Amniotic stem cell (primary cell): ENCODE measurements at places on chromosomes 6 and 20.

DNA sequence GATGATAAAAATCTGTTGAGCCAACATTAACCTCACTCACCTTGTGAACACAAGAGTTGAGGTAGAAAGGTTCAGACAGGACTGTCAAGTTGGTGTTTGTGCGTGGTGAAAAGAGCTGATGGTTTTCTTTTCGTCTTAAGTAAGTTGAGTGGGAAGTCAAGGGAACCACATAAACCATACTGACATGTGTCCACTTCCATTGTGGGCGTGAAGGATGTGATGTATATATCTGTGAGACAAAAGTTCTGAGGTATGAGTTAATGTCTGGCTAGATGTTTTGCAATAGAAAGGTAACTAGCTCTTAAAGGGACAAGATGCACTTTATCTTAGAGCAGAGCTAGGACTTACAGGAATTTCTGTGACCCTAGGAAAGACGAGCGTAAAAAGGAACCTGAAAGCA is 1272.1 kb upstream of the ADGRB3 start:
- no peak for DNase-seq

DNA sequence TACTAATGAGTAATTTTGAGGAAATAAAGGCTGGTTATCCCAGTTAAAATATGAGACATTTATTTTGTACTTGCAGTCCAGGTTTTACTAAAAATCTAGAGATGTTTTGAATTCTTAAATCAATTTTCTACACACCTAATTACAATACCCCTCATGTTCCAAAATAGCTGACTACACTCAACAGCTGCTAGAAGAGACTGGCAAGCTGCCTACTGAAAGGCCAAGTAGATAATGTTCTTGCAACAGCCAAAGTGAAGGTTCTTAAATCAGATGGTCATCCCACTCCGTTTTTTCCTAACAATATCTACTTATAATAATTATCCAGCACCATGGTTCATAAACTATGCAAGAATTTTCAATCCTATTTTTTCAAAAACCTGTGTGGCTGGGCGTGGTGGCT is 69.0 kb downstream of the DTNBP1 start:
- no peak for DNase-seq

- DNase-seq, result peak; percentile 73
Measured at GRCh38 chr6:100633096-100633777, 168.5 kb upstream of the SIM1 start.

DNA sequence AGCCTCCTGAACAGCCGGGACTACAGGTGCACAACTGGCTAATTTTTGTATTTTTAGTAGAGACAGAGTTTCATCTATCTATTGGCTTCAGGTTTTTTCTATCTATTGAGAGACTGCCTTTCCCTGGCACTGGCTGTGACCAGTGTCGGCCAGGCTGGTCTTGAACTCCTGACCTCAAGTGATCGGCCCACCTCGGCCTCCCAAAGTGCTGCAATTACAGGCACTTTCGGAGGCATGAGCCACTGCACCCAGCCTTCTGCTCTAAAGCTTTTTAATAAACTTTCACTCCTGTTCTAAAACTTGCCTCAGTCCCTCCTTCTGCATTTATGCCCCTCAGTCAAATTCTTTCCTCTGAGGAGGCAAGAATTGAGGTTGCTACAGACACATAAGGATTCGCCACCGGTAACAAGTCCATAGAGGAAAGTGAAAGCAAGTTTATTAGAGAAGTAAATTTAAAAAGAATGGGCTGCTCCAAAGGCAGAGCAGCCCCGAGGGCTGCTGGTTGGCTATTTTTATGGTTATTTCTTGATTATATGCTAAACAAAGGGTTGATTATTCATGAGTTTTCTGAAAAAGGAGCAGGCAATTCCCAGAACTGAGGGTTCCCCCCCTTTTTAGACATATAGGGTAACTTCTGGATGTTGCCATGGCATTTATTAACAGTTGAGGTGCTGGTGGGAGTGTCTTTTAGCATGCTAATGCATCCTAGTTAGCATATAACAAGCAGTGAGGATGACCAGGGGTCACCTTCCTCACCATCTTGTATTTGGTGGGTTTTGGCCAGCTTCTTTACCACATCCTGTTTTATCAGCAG is 44.8 kb upstream of the RNGTT start:
- DNase-seq, result no peak

- no peak for DNase-seq
Measured at GRCh38 chr20:46276531-46276930, 31.8 kb downstream of the CDH22 start.

- no peak for DNase-seq
Measured at GRCh38 chr6:169997930-169998218, 246.5 kb downstream of the ERMARD start.

GRCh38 chr20:10034717-10035571 is at the start of gene ANKEF1:
TSS of gene ANKEF1 (plus strand) at chr20:10034987. CDS start at chr20:10038302, 3,315 bp downstream.
- DNase-seq, result no peak

GRCh38 chr20:25584905-25585704 is at the start of gene NINL:
TSS of gene NINL (minus strand) at chr20:25585531. CDS start at chr20:25526587, 58,944 bp downstream.
- no peak for DNase-seq

DNA sequence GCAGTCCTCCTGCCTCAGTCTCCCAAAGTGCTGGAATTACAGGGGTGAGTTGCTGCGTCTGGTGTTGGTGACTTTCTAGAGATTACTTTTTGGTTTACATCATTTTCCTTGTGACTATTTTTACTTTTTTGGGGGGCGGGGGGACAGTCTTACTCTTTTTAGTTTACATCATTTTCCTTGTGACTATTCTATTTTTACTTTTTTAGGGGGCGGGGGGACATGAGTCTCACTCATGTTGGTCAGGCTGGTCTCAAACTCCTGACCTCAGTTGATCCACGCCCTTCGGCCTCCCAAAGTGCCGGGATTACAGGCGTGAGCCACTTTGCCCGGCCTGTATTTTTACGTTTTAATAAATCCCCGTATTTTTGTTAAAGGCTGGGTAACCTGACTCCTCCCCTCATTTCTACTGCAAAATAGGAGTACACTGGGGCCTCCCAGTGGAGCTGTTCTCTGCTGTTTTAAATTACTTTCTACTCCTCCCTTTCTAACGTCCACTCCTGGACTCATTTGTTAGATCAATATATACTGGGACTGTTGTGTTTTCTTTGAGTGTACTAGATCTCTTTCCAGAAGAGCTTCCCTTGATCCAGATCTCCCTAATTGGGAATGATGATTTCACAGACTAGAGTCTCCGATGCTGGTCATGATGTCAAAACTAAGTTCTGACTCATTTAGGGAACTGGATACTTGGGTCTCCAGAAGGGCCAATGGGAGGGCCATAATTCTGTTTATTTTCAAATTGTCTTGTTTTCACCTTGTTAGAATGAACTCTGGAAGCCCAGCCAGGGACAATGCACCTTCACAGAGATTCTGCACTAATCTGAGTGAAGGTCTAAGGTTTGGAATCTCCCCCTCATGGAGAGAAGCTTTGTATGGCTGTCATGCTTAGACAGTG is 9.2 kb downstream of the HSPA1B start:
- DNase-seq, result no peak

- no peak for DNase-seq
Measured at GRCh38 chr6:12071064-12071615, 59.0 kb downstream of the HIVEP1 start.

- DNase-seq, result no peak
Measured at GRCh38 chr20:9160757-9161156, 91.9 kb downstream of the PLCB4 start.

DNA sequence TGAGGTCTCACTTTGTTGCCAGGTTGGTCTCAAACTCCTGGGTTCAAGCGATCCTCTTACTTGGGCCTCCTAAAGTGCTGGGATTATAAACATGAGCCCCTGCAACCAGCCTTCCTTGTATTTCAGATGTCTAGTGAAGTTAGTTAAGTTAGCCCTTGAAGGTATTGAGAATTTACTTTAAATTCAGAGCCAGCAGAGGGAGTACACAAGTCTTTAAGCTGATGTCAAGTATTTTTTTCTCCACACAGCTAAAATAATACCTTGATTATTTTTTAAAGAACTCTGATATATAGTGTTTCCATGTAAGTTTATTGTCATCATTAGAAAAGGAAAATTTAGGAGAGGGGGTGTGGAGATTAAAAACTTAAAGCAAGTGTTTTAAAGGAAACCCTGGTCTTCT is 9.8 kb downstream of the FOXO3 start:
- no peak for DNase-seq

DNA sequence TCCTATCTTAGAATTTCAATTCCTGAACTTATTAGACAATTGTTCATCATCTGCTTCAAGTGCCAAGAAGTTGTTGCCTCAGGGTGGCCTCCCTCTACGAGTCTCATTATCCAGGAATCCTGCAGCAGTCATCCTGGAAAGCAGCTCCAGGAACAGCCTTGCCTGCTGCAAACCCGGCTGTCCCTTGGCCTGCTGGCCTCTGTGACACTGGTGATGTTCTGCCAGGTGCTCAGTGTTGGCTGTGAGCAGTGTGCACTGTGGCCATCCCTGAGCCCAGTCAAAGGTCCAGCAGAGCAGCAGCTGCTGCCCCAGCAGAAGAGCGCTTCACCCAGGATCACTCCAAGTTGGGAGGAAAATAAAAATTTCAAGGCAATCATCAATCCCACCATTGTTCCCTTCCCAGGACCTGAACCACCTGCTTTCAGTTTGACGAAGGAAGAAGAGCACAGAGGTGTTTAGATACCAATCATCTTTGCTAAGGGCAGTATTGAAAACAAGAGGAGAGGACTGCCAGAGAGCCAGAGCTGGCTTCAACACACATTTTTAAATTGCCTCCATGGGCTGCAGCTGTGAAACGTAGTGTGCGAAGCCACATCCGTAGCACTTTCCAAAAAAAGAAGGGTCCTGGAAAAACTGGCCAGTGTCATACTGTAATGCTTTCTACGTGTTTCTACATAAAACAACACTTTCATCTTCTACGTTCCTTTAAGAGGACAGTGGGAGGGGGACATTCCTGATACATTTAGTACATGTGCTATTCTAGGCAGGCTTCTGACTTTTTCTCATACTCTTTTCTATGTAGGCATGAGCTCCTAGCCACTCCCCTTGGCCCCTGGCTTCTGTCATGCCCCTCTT is 7.2 kb upstream of the FAM50B start:
- DNase-seq, result peak; percentile 52

- DNase-seq, result no peak
Measured at GRCh38 chr6:69647726-69648125, 149.1 kb downstream of the LMBRD1 start.

DNA sequence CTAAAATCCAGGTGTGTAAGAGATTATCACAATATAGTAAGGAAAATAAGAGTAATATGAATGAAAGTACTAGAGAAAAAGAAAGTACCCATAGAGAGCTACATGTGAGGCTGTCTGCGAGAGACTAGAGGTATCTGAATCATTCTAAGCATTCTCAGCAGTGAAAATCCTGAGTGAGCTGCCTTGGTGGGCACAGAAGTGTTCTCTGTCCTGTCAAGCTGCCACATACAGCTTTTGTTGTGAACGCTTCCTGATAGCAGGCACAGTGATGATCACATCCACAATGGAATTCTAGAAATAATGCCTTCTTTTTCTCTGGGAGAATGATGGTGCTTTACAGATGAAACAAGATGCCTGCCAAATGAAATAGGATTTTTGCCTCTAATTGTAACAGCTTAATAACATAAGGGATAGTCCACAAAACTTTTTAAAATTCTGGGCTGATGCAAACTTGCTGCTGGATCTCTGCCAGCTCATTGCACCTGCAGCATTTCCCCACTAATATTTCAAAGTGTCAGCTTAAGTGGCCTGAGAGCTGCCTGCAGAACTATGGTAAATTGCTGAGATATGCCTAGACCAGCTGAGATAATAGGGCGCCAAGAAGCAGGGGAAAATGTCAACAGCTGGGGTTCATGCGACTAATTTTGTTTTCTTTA is 620.5 kb downstream of the DOK5 start:
- no peak for DNase-seq

DNA sequence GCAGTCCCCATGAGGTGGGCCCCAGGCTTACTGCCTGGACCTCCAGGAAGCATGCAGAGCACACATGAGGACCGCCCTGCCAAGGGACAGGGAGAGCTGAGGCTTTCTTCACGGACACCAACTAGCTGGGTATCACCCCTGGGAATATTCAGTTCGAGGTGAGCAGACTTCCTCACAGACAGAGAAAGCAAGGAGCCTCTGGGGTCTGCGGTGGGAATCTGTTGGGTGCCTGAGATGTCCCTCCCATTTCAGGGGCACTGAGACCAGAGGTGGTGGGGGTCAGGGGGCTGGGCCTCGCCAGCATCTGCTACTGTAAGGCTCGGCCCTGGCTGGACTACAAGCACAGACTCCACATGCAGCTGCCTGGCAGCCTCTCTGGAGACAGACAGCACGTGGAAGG is 74.3 kb upstream of the SYNDIG1 start:
- DNase-seq, result no peak
